Calu3 (cell line): ENCODE measurements at places on chromosomes 7 and 10. TPM values are rescaled to one million over a fixed set of nuclear protein-coding genes. Genes with fewer than 3 reads are reported as not detected.

GRCh38 chr10:119371704-119372663, 164.6 kb downstream of the GRK5 start:
- peaks cover 43% of the 10 kb centered on the region for H3K27me3 ChIP-seq
- no peaks in the 10 kb centered on the region for H3K4me1 ChIP-seq
- H3K36me3 ChIP-seq, result no peaks in the 10 kb centered on the region
- no peak for DNase-seq
- no peak overlapping the region for H3K27ac ChIP-seq

PRSS37 gene
- not detected in 2 replicates for total RNA-seq

COL13A1 gene
- 0.24 TPM in 1 of 2 replicates, not detected in the other for total RNA-seq

GRCh38 chr10:75091146-75091545, 20.3 kb upstream of the SAMD8 start:
- H3K4me1 ChIP-seq, result no peaks in the 10 kb centered on the region
- H3K4me3 ChIP-seq, result no peak overlapping the region

DNA sequence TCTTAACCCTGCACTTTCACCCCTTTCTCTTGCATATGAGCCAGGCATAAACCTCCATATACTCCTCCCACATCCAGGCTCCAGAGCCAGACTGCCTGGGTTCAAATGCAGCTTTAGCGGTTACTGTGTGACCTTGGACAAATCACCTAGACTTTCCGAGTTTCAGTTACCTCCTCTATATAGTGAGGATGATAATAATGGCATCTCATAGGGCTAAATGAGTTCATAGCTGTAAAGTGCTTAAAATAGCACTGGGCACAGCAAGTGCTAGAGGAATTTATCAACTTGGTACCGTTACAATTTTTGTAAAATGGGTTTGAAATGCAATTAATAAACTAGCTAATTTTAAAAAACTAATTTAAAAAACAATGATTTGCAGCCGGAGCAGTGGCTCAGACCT, 53.4 kb upstream of the DGKI start:
- H3K27ac ChIP-seq, result no peak overlapping the region
- H3K36me3 ChIP-seq, result peaks cover 11% of the 10 kb centered on the region

GRCh38 chr7:18013936-18014335, 13.7 kb downstream of the PRPS1L1 start:
- peak overlapping the region; percentile 15 for H3K4me3 ChIP-seq
- peaks cover 53% of the 10 kb centered on the region for H3K4me1 ChIP-seq
- no peaks in the 10 kb centered on the region for H3K27me3 ChIP-seq

CBX3 gene
- total RNA-seq, result 390 and 417 TPM in 2 replicates

GRCh38 chr10:521261-522250, 167.9 kb downstream of the DIP2C start:
- H3K27me3 ChIP-seq, result no peaks in the 10 kb centered on the region
- DNase-seq, result no peak
- H3K36me3 ChIP-seq, result peaks cover 7% of the 10 kb centered on the region
- peaks cover 10% of the 10 kb centered on the region for H3K4me1 ChIP-seq
- no peak overlapping the region for H3K27ac ChIP-seq

- DNase-seq, result no peak
- H3K27ac ChIP-seq, result no peak overlapping the region
- peaks cover 64% of the 10 kb centered on the region for H3K27me3 ChIP-seq
- no peak overlapping the region for H3K4me3 ChIP-seq
- no peaks in the 10 kb centered on the region for H3K4me1 ChIP-seq
- H3K36me3 ChIP-seq, result no peaks in the 10 kb centered on the region
Measured at GRCh38 chr7:45586542-45587520, 12.7 kb downstream of the ADCY1 start.

DNA sequence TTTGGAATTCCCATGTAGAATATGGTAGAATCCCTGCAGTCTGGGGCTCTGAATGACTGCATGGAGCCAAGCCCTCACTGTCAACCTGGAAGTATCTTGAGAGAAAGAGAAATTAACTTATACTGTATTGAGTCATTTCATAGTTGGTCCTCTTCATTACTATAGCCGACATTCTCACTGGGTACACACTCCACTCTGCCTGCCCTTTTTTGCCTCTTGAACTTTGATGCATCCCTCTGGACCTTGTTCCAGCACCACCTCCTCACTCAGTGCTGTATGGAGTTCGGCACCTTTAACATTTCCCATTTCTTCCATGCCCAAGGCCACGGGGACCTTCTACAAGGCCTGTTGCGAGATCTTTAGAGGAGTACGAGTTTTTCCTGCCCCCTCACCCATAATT, 4.6 kb upstream of the ARHGAP22 start:
- no peak overlapping the region for H3K27ac ChIP-seq
- no peaks in the 10 kb centered on the region for H3K4me1 ChIP-seq
- peaks cover 86% of the 10 kb centered on the region for H3K27me3 ChIP-seq
- no peak for DNase-seq
- no peak overlapping the region for H3K4me3 ChIP-seq

GRCh38 chr7:136687693-136688322, 180.6 kb upstream of the CHRM2 start:
- H3K27me3 ChIP-seq, result no peaks in the 10 kb centered on the region
- no peaks in the 10 kb centered on the region for H3K36me3 ChIP-seq
- DNase-seq, result no peak
- H3K4me1 ChIP-seq, result no peaks in the 10 kb centered on the region
- H3K27ac ChIP-seq, result no peak overlapping the region

- no peak overlapping the region for H3K4me3 ChIP-seq
- H3K27ac ChIP-seq, result peak overlapping the region; percentile 67
- H3K27me3 ChIP-seq, result no peaks in the 10 kb centered on the region
- peaks cover 56% of the 10 kb centered on the region for H3K4me1 ChIP-seq
Measured at GRCh38 chr10:3877211-3878000, 92.4 kb upstream of the KLF6 start.

DNA sequence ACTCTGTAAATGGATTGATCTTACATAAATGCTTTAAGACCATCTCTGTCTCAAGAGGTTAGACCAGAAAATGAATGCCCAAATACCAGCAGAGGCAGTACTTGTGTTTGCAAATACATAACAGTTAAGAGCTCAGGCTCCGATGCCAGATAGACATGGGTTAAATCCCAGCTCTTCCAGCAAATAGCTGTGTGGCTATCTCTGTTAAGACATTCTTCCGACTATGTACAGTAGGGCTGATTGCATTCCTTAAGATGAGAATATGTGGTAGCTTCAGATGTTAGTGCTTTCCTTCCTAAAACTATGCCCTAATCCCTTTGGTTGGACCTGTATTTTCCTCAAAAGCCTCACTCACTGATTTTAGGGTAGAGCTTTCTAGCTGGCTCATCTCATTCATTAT, 2.2 kb downstream of the IDE start:
- H3K36me3 ChIP-seq, result peaks cover 32% of the 10 kb centered on the region
- no peak for DNase-seq
- H3K4me1 ChIP-seq, result peaks cover 41% of the 10 kb centered on the region
- H3K27ac ChIP-seq, result no peak overlapping the region
- no peak overlapping the region for H3K4me3 ChIP-seq
- no peaks in the 10 kb centered on the region for H3K27me3 ChIP-seq

GRCh38 chr7:148478551-148478950, 112.0 kb upstream of the C7orf33 start:
- no peak overlapping the region for H3K4me3 ChIP-seq
- peaks cover 5% of the 10 kb centered on the region for H3K36me3 ChIP-seq
- peaks cover 30% of the 10 kb centered on the region for H3K27me3 ChIP-seq
- H3K27ac ChIP-seq, result no peak overlapping the region
- no peaks in the 10 kb centered on the region for H3K4me1 ChIP-seq

ERVW-1 gene
- not detected in 2 replicates for total RNA-seq

- peak overlapping the region; percentile 50 for H3K27ac ChIP-seq
- H3K36me3 ChIP-seq, result no peaks in the 10 kb centered on the region
- peaks cover 38% of the 10 kb centered on the region for H3K4me1 ChIP-seq
- no peaks in the 10 kb centered on the region for H3K27me3 ChIP-seq
Measured at GRCh38 chr7:25167262-25167843, 42.3 kb upstream of the CYCS start.

HOXA3 gene
- total RNA-seq, result 15.9 and 20.9 TPM in 2 replicates

DNA sequence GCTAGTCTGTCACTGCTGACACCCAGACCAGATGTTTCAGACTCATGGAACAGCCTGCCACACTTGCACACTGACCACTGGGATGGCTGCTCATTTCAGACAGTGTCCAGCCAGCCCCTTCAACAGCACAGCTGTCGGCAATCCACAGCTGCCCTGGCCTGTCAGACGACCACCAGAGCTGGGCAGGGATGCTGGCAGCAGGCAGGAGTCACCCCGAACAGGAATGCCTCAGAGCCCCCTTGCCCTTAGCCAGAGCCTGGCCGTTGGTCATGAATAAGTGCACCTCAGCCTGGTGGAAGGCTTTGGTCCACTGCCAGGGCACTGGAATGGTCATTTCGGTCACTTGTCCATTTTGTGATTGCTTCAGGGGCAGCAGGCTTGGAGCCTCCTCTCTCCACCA, 149.6 kb upstream of the TCERG1L start:
- DNase-seq, result no peak
- no peaks in the 10 kb centered on the region for H3K36me3 ChIP-seq
- peaks cover 81% of the 10 kb centered on the region for H3K27me3 ChIP-seq
- H3K4me1 ChIP-seq, result no peaks in the 10 kb centered on the region
- H3K27ac ChIP-seq, result no peak overlapping the region

GRCh38 chr10:59830601-59831259, 75.6 kb downstream of the CCDC6 start:
- DNase-seq, result peak; percentile 66
- no peaks in the 10 kb centered on the region for H3K27me3 ChIP-seq
- no peak overlapping the region for H3K4me3 ChIP-seq
- peaks cover 27% of the 10 kb centered on the region for H3K36me3 ChIP-seq
- H3K4me1 ChIP-seq, result peaks cover 15% of the 10 kb centered on the region

DNA sequence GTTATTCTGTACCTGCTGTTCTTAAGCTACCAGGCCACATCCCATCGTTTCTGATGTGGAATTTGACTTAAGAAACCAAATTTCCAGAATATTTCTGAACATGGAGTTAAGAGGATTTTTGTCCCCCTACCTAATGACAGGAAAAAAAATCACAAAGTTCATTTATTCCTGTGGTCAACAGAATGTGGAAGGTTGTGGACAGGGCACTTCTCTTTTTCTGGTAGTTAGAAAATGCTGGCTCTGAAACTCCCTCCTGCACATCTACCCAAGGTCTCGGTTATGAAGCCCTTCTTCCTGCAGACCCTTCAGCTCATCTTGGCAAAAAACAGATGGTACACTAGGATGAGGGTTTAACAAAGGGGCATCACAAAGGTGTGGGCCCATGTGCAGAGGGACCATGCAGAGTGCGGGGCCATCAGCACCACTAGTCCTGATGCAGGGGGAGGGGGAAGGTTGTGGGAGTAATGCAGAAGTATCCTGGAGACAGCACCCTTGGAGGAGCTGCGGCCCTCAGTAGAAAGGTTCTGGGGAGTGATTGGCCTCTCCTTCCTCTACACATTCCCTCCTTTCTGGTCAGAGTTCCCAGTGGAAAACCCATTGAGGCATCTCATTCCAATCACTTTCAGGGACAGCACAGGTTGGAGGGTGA, 9.8 kb downstream of the ALOX5 start:
- H3K4me3 ChIP-seq, result no peak overlapping the region
- peaks cover 7% of the 10 kb centered on the region for H3K36me3 ChIP-seq
- DNase-seq, result no peak
- H3K4me1 ChIP-seq, result peaks cover 5% of the 10 kb centered on the region
- H3K27ac ChIP-seq, result no peak overlapping the region

DNA sequence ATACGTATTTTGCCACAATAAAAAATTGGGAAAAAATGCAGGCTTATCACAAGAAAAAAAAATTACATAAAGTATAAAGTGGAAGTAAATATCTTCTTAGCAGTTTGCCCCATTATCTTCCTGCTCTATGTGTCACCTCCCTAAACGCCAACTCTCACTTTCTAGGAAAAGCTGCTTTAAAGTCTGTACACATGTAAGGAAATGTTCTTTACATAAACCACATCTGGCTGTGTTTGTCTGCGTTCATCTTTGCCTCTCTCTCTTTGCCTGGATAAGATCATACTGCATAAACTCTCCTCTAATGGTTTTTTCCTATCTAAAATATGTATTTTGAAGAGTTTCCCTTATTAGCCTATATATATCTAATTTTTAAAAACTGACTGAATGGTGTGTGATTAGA, 23.0 kb upstream of the UMAD1 start:
- DNase-seq, result no peak
- peaks cover 5% of the 10 kb centered on the region for H3K4me1 ChIP-seq
- H3K27me3 ChIP-seq, result no peaks in the 10 kb centered on the region
- no peaks in the 10 kb centered on the region for H3K36me3 ChIP-seq
- H3K4me3 ChIP-seq, result no peak overlapping the region

DNA sequence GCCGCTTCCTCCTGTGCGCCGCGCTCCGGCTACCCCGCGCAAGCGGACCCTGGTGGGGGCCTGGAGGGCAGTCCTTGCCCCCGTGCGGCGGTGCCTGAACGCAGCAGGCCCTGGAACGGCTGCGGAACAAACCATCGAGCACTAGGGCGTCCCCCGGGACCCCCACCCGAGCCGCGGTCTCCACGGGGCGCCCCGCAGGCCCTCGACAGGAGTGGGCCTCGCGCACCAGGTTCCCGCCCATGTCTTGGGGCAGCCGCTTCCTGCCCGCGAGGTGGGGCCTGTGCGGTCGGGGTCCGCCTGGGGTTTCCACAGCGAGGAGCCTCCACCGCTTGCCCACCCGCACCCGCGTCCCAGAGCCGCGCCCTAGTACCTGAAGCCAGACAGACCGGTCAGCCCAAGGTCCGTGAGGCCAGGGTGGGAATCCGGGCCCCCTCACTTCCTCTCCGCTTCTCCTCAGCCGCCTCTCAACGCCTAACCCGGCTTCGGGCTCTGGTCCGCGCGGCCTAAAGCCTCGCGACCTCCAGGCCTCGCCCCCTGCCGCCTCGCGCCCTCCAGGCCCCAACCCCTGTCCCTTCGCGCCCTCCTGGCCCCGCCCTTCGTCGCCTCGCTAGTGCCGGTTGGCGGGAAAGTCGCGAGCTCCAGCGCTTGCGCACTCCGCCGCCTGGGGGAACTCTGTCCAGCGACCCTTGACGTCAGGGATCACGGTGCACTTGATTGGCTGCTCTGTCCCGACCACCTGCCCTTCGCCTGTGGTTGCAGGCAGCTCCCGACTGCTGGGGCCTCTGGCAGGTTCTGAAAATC, 7.0 kb upstream of the GBX1 start:
- DNase-seq, result no peak
- peaks cover 99% of the 10 kb centered on the region for H3K27me3 ChIP-seq
- H3K36me3 ChIP-seq, result no peaks in the 10 kb centered on the region
- no peak overlapping the region for H3K27ac ChIP-seq
- no peak overlapping the region for H3K4me3 ChIP-seq
- no peaks in the 10 kb centered on the region for H3K4me1 ChIP-seq

TMEM176B gene
- 3.1 and 7.3 TPM in 2 replicates for total RNA-seq

DNA sequence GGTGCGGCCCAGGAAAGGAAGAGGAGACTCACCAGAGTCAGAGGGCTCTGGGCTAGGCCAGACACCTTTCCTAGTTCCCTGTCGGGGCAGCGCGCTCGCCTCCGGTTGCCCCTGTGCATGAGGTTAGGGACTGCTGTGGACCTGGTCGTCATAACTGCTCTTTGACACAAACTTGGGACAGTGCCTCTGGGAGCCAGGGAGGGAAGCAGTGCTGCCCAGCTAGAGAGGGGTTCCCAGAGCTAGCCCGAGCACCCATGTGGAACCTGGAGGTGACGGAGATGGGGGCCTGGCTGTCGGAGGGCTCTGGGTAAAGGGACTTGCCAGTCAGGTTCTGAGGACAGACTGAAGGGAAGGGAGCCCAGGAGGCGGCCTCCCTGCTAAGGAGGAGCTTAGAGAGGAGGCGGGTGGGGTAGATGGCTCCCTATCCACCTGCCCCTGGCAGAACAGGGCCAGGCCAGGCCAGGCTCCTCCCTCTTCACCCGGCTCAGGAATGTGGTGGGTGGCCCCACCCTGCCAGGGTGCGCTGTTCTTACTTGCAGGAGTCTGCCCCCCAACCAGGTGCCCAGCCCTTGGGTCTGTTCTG, 29.7 kb downstream of the AGAP3 start:
- H3K36me3 ChIP-seq, result peaks cover 13% of the 10 kb centered on the region
- no peak overlapping the region for H3K27ac ChIP-seq
- H3K4me3 ChIP-seq, result peak overlapping the region; percentile 52
- peaks cover 7% of the 10 kb centered on the region for H3K4me1 ChIP-seq
- DNase-seq, result peak; percentile 76
- H3K27me3 ChIP-seq, result no peaks in the 10 kb centered on the region
